ENCODE measurements at places on chromosomes 5 and 9.

- no peak for DNase-seq
These were observed 48.7 kb downstream of the KIAA1958 start for GRCh38 chr9:112535301-112535700.

DNA sequence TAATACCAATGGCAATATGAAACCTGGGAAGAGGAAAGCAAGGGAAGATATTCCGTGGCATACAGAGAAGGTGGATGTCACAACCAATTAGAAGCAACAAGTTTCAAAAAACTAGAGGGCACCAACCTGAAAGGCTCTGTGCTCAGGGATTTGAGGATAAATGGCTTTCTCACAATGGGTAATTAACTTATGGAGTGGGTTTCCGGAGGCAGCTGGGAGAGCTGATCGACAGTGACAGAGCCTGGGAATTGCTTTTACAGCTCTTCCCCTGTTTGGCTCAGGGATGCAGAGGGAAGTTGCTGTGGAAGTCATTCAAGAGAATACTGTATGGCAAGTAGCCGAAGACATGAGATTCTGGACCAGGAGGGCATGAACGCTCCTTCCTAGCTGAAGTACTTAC is 237.0 kb downstream of the KIF4B start:
- no peak for DNase-seq

DNA sequence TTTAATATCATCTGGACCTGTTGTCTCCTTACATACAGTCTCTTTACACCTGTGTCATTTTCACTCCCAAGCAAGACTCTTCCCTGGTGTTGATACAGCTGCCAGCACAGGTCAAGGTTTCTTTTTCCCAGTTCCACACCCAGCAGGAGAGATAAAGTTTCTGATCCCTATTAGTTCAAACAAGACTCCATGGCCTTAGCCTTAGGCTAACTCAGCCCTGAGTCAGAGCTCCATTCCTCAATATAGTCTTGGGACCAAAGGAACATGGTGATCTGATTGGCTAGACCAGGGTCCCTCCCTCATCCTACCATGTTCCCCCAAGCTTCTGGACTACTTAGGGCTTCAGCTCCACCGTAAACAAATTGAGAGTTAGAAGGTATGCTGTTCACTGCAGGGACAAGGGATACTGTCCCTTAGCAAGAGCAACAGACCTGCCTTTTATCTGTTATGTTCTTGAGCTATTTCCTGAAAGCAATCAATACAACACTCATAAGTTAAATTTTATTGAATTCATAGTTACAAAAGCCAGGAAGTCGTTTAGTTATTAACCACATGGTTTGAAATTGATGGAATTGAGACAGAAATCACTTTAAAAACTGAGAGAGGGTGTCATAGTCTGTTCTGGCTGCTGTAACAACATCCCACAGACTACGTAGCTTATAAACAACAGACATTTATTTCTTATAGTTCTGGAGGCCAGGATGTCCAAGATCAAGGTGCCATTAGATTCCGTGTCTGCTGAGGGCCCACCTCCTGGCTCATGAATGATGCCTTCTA is 20.5 kb downstream of the SLC1A1 start:
- DNase-seq = no peak

- DNase-seq = no peak
These were observed 90.9 kb upstream of the GPR151 start for GRCh38 chr5:146606893-146607292.

DNA sequence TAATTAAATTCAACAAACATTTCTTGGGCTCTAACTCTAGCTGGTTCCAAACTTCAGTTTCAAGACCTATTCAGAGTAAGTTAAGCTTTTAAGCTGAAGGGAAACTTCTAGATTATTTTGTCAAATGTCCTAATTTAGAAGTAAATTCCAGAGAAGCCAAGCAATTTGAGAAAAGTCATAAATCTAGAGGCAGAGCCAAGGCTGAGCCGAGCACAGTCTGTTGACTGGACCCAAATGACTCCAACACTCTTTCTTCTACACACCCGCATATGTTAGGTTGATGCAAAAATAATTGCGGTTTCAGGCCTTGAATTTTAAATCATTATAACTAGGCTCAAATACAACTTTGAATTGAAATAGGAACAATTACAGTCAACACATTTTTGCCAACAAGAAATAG is 319.7 kb downstream of the NFIB start:
- no peak for DNase-seq

GRCh38 chr5:169993485-169993790 is 13.1 kb upstream of the INSYN2B start:
- DNase-seq = no peak

DNA sequence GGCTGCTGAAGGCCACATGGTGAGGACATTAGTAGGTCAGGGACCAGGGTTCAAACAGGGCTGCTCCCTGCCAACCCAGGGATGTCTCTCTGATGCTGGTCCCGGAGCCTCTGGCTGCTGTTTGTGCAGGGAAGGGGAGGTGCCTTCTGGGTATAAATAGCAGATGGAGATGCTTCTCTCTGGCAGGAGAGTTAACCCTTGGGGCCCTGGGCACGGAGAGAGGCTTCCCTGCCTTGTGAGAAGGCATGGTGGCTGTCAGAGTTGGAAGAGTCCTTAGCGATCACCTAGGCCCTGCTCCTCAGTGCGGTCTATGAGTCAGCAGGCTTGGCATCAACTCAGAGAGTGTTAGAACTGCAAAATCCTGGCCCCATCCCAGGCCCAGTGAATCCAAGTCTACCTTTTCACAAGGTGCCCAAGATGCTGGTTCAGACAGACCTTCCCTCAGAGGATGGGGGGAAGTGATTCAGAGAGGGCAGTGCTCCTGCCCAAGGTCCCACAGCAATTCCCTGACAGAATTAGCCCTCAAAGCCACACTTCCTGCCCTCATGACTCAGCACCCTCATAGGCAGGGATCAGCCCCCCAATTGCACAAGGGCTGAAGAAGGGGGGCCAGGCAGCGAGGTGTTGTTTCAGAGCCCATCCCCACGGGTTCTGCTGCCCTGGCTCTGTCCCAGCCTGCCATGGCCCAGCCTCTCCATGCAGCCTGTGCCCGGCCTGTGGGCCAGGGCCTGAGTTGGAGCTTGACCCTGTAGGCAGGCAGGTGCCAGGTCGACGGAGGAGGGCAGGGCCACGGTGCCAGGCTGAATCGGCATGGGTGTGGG is 25.6 kb downstream of the CAMK2A start:
- no peak for DNase-seq

DNA sequence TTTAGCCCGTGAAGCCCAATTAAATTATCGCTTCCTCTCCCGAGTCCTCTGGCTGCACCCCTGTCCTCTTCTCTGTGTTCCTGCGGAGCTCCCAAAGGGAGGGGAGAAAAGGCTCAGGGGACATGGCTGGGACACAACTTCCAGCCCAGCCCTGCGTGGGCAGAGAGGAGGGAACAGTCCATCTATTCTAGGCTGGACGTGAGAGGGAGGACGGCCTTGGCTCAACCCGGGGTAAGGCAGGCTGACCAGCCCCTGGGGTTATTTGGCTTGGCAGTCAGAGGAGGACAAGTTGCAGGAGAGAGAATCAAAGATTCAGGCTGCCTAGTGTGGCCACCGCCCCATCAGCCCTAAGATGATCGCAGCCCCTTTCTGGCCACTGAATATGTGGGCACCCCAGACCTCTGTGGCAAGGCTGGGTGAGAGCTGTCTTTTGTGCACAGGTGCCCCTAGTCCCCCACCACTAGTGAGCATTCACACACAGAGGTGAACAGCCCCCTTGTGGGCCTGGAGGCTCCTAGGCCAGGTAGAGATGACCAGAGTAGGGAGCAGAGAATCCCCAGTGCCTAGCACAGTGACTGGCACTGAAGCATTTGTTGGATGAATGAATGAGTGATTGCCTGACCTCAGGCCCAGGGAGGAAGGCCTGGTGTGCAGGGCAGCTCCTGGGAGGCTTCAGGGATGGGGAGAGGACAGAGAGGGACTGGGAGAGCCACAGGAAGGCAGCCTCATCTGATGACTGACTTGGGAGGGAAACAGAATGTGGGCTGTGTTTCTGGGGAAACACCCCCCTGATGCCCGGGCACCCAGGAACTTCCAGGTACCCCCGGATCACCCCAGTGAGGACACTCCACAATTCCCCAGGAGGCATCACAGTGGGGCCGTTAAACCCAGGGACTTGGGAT is 133.9 kb downstream of the C9orf50 start:
- DNase-seq = no peak

DNA sequence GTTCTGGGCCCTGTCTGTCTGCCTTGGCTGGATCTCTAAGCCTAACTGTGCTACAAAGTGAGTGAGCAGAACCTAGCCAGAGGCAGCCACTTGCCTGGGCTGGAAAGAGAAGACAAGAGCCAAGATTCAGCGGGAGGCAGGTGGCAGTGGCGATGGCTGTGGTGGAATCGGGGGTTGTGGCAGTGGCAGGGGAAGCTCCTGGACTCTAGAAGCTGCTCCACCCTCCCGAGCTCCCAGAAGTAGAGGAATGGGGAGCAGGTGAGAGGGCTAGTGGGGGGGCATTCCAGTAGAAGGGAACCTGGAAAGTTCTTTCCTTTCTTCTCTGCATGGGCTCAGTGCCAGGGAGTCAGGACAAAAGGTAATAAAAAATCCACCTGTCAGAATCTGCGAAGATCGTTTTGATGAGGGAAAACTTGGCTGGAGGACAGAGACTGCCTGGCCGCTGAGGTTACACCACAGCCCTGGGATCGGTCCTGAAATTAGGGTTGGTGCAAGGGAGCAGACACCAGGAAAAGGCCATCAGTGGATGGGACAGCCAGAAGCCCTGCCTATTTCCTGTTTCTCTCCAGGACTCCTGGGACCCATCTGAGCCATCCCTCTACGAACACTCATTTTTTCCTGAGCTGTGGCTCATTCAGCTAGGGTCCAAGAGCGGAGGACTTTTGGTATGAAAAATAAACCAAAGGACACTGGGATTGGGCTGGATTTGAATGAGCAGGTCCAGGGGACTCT is 1.6 kb downstream of the CRAT start:
- no peak for DNase-seq

- DNase-seq = no peak
These were observed 99.2 kb downstream of the PSAT1 start for GRCh38 chr9:78396087-78396486.

GRCh38 chr9:33946779-33947535 is 101.7 kb downstream of the UBAP2 start:
- DNase-seq = no peak

GRCh38 chr5:142813220-142813619 is 43.0 kb downstream of the ARHGAP26 start:
- DNase-seq = no peak

- no peak for DNase-seq
These were observed 30.4 kb downstream of the ELP1 start for GRCh38 chr9:108903420-108904103.

All from frontal cortex (tissue), 4 donors.